ENCODE measurements at places on chromosomes 13 and 19. TPM values are rescaled to one million over a fixed set of nuclear protein-coding genes. Genes with fewer than 3 reads are reported as not detected.

The INSR gene
- 2.4 TPM for total RNA-seq

The PDX1 gene
- not detected for total RNA-seq

The KLK14 gene
- 0.26 TPM for total RNA-seq

The FCAR gene
- not detected for total RNA-seq

All from A549 treated with Hydrocortisone at 1 μM for 4 hours (cell line).